ENCODE measurements at places on chromosomes 3 and 15.

DNA sequence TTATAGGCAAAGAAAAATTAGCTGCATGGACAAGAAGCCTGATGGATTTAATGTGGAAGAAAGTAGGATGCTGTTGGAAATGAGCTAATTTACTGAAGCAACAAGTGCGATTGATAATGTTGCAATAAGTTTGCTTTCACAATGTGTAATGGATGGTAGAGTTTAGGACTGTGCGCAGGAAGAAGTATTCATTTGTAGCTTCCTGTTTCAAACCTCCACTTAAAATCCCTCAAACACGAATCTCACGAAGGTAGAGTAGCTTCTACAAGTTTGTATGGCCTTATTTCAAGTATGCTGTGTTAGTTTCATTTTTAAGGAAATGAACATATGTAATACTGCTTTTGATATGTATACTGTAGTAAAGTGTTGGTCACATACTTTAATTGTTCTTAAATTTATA is 42.3 kb downstream of the KCNH8 start:
- DNase-seq, result no peak

- no peak for DNase-seq
Observed at GRCh38 chr3:97970156-97970555, 2.1 kb downstream of the RIOX2 start.

- DNase-seq, result no peak
Observed at GRCh38 chr15:73125219-73125618, 73.0 kb downstream of the NEO1 start.

- no peak for DNase-seq
Observed at GRCh38 chr15:77502379-77503095, 81.8 kb downstream of the HMG20A start.

DNA sequence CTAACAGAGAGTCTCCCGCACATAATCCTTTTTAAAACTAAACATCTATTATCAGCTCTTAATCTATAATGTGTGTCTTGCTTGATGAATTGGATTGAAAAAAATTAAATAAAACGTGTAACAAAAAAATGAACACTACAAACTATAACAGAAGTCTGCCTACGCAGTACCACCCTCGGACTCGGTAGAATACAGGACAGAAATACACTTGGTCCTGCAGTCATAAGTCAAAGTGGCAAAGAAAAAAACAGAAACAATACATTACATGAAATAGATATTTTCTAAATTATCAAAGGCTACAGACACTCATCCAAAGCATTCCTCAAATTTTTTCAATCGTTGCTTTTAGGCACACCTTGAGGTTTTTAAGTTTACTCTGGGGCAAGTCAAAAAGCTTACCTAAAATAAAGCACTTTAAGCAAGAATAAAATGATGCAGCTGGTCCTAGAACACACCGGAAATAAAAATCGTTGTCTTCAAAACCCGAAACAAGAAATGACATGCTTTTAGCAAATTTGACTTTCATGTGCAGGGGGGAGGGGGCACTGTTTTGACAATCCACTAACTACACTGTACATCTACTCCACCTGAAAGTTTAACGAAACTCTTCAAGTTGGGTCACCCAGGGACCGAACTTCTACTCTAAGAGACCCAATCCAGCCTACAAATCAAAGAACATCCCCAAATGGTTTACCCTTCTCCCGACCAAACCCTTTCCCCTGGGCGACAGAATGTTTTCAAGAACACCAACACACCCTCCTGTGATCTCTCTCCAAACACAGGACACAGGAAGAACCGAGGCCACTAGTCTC is 1.3 kb downstream of the ADAM10 start:
- DNase-seq, result peak; percentile 36

DNA sequence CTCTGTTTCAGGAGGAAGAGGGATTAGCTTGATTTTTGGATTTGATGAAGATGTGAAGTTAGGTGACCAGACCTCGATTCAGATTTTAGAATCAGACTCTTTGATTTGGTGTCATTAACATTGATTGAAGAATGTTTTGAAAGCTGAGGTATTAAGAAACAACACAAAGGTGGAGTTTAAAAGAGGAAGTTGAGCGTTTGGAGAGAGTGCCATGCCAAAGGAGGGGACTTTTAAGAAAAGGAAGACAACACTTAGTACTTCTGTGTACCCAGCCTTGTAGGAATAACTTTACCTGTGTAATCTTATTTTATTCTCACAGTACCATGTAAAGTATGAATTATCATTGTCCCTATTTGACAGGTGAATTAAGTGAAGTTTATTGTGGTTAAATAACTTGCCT is 34.4 kb downstream of the PPARG start:
- no peak for DNase-seq

DNA sequence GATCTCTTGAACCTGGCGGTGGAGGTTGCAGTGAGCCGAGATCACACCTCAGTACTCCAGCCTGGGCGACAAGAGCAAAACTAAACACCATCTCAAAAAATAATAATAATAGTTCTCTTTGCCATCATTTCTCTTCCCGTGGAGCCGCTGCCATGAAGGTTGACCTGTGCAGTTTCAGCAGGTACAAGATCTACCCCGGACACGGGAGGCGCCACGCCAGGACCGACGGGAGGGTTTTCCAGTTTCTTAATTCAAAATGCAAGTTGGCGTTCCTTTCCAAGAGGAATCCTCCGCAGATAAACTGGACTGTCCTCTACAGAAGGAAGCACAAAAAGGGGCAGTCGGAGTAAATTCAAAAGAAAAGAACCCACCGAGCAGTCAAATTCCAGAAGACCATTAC is 11.3 kb upstream of the PPP1R2 start:
- no peak for DNase-seq

GRCh38 chr3:161067335-161067734 is 37.8 kb downstream of the B3GALNT1 start:
- no peak for DNase-seq

All from midbrain (tissue), 1 donor.